NCI-H1092 (cell line): ENCODE measurements at places on chromosomes 7 and 10.

- DNase-seq: no peak
These were observed 2.5 kb downstream of the CCDC6 start for GRCh38 chr10:59903871-59904270.

- DNase-seq: peak; percentile 54
These were observed 82.7 kb downstream of the SPAG6 start for GRCh38 chr10:22427890-22428571.

- no peak for DNase-seq
These were observed 20.1 kb upstream of the ITPRID1 start for GRCh38 chr7:31493714-31494181.

DNA sequence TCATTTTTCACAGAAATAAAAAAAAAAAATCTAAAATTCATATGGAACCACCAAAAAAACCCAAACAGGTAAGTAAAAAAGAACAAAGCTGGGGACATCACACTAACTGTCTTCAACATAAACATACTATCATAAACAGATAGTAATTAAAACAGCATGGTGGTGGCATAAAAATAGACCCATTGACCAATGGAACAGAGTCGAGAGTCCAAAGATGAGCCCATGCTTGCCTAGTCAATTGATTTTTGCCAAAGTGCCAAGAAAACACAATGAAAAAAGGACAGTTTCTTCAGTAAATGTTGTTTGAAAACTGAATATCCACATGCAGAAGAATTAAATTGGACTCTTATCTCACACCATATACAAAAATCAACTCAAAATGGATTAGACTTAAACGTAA lies 513.2 kb upstream of the PHF14 start:
- DNase-seq: no peak

DNA sequence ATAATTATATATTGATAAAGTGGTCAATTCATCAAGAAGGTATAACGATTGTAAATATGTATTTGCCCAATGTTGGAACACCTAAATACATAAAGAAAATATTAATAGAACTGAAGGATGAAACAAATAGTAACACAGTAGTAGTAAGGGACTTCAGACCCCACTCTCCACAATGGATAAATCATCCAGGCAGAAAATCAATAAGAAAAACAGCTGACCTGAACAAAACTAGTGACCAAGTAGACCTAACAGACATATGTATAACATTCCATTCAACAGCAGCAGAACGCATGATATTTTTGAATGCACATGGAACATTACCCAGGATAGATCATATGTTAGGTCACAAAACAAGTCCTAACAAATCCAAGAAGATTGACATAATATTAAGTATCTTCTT lies 286.1 kb upstream of the BMPER start:
- no peak for DNase-seq

GRCh38 chr10:5413012-5413938 lies 918 bp downstream of the NET1 start:
- DNase-seq: no peak
